ENCODE measurements at places on chromosomes 5 and 9. TPM values are rescaled to one million over a fixed set of nuclear protein-coding genes. Genes with fewer than 3 reads are reported as not detected.

HRH2 gene
- polyA plus RNA-seq = not detected

CCDC112 gene
- 0.95 TPM for polyA plus RNA-seq

PCDHGA4 gene
- polyA plus RNA-seq = 0.17 TPM

SLC24A2 gene
- not detected for polyA plus RNA-seq

Measured in GM12878 (cell line).